Bronchial epithelial cell (primary cell): ENCODE measurements at places on chromosomes 6 and 20.

DNA sequence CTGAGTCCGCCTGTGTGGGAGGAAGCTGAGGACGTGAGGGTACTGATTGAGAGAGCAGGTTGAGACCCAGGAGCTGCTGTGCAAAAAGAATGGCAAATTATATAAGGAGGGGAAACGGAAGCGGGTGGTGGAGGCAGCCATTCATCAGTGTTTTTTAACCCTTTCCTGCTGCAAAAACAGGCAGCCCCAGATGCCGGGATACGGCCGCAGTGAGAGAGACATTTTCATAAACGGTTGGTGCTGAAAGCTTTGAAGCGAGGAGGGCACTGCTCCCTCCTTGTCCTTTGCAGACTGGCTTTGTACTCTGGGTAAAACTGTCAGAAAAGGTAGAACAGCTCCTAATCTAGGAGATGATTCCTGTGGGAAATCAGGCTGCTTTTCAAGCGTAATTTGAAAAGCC is 56.4 kb downstream of the TTI1 start:
- no peak for DNase-seq

DNA sequence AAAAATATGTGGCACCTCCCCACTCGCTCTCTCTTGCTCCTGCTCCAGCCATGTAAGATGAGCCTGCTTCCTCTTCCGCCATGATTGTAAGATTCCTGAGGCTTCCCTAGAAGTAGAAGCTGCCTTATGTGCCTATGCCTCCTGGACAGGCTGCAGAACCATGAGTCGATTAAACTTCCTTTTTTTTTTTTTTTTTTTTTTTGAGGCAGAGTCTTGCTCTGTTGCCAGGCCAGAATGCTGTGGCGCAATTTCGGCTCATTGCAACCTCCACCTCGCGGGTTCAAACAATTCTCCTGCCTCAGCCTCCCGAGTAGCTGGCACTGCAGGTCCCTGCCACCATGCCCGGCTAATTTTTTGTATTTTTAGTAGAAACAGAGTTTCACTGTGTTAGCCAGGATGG is 112.5 kb downstream of the FAM217A start:
- no peak for DNase-seq

- peak; percentile 88 for DNase-seq
Measured at GRCh38 chr6:106134087-106134770, 48.1 kb downstream of the PRDM1 start.

- no peak for DNase-seq
Measured at GRCh38 chr6:36986704-36987047, 680 bp upstream of the MTCH1 start.

- DNase-seq, result no peak
Measured at GRCh38 chr6:44540881-44541280, 153.4 kb downstream of the CDC5L start.

DNA sequence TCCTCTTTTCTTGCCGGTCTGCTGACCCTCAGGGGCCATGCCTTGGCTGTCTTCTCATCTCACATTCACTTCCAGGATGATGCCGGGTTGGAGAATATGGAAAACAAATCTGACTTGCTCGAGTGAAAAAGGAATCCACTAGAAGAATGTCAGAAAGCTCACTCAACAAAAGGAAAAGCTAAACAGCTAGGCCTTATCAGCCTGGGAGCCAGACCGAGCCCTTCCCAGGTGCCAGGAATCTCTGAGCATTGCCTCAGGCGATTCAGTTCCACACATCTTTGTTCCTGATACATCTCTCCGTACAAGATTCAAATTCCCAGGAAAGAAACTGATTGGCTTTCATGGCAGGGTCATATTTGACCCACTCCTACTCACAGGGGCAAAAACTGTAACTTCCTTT is 9.2 kb upstream of the OSER1 start:
- no peak for DNase-seq

- peak; percentile 90 for DNase-seq
Measured at GRCh38 chr20:24332956-24333355, 136.5 kb upstream of the SYNDIG1 start.

DNA sequence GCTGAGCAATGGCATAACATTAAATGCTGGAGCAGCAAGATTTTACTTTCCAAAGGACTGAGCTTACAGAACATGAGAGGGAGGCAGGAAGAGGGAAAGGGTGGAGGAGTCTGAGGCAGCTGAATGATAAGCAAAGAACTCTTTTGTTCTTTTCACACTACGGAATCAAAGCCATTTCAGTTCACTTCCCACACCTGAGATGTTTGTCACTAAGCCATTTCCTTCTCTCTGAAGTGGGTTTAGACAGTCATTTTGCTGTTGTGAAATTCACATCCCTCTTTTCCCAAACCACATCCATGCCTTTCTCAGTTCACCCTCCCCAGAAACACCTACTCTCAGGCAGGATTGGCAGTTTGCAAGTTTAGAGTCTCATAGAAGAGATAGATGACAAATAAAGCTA is 267.9 kb downstream of the ADGRG6 start:
- DNase-seq, result peak; percentile 70

DNA sequence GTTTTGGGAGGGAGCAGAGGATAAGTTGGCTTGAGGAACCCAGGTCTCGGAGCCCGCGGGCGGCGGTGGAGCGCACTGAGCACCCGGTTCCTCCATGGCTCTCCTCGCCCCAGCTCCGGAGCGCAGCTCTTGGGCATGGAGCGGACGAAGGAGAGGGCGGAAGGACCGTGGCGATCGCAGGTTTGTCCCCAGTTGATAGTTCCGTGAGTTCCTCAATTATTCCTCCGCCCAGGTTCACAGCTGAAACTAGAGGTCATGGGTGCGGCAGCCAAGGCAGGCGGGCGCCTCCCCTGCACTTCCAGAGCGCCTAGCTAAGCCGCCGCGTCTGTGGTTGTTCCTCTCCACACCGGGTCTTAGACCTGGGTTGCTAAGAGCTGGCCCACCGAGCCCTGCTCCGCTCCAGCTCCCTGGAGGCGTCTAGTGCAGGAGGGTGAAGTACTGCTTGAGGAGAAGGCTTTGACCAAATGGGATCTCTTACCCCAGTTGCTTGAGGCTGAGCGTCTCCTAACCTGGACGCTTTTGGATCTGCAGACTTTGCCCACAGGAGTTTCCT is at the start of gene HTR1B:
TSS of gene HTR1B (minus strand) at position 184 of the 553 bp plus-strand sequence. CDS start at position 96, 88 bp downstream.
- DNase-seq, result no peak

DNA sequence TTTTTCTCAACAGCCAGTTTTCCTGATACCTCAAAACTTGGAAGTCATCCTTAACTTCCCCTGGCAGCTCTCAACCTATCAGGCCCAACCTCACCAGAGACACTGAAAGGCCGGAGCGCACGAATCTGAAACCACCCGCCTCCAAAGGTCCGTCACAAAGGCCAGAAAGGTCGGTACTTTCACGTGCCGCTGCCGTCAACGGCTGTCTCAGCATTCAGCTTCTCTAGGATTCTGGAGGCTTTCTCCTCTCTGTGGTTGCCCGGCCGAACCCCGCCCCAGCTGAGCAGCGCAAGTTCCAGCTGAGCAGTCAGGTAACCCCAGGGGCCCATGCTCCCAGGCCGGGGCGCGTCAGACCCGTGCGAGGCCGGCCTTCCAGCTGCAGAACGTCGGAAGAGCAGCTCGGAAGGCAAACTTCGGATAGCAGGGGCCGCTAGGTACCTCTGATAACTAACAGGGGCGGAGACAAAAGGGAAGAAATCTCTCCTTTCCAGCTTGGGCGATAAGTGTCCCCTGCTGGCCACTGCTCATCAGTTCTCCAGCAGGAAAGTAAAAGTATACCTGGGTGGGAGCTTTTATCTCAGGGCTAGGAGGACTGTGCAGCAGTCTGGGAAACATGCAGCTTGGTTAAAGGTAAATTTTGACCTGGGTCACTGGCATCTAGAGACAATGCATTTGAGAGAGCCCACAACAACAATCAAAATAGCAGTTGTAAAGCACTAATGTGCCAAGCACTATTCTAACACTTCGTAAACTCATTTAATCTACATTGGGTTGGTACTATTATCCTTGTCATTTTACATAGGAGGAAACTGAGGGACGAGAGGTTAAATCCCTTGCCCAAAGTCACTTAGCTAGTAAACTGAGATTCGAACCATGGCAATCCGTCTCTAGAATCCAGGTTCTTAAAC is 16.1 kb downstream of the ZSCAN12 start:
- peak; percentile 69 for DNase-seq

GRCh38 chr6:157622427-157622826 is 200.6 kb upstream of the SNX9 start:
- DNase-seq, result no peak

GRCh38 chr20:62951896-62952372 is 575 bp upstream of the SLC17A9 start:
- DNase-seq, result no peak

GRCh38 chr20:10771435-10772140 is 97.8 kb upstream of the JAG1 start:
- DNase-seq, result peak; percentile 91

DNA sequence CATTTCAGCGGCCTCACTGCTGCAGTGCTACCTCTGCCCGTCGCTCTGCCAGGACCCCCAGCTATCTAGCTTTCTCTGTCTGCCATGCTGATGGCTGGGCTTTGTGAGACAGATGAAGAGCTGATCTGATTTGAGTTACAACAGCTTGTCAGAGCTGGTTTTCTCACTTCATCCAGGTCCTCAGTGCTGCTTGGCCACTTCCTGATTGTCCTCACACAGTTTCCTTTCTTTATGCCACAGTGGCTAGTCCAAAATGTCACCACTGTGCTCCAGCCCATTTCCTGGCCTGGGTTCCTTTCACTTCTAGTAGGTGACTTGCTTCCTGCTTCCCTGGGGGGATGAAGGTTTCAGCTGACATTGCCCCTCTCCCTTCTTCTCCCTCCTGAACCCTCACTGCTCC is 35.4 kb downstream of the FNDC1 start:
- no peak for DNase-seq

- DNase-seq, result peak; percentile 82
Measured at GRCh38 chr6:45587229-45588060, 209.7 kb upstream of the SUPT3H start.
